GM06990 (cell line): ENCODE measurements at places on chromosomes 2 and 18.

DNA sequence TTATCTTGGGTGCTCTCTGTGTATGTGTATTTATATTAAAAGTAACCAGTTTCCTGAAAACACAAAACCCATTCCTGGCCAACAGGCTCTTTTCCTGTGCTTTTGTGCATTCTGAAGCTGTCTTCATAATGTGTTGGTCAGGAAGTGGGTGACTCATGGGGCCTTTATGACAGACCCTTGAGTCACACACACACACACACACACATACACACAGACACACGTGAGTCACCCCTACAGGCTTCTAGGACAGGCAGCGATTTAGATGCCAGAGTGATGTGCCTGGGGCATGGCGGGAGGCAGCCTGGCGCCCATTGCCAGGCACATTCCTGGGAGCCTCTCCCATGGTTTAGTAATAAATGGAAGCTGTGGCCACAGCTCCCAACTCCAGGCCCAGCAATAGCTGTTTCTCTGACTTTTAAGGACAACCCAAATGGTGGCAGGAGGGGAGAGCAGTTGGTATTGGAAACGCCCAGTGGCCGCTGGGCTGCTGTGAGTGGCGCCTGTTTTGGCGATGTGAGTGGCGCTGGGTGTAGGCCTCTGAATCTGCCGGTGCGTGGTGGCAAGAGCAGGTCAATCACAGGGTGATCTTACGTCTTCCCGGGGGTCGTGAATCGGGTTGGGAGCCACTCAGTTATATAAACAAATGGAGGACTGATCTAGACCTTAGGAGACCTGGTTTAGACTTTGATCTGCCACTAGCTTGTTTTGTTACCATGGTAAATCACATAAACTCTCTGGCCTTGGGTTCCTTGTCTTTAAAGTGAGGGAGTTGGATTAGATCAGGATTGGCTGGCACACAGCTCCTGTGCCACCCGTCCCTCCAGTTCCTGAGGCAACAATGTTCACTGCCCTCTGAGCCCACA is 150.7 kb upstream of the DLX2 start:
- DNase-seq, result no peak

GRCh38 chr2:37344453-37345361 is at the start of gene QPCT:
Gene QPCT, plus strand, starts transcription at chr2:37344630. Its CDS starts 102 bp downstream, at chr2:37344732.
- peak; percentile 36 for DNase-seq

DNA sequence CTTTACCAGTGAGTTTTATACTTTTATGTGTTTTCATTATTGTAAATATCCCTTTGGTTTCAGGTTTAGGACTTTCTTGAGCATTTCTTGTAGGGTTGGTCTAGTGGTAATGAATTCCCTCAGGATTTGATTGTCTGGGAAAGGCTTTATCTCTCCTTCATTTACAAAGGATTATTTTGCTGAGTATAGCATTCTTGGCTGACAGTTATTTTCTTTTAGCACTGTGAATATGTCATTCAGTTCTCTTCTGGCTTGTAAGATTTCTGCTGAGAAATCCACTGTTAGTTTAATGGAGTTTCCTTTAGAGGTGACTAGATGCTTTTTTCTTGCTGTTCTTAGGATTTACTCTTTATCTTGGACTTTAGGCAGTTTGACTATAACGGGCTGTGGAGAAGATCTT is 373.9 kb downstream of the TSN start:
- DNase-seq, result no peak

GRCh38 chr18:37064187-37064586 is 235.3 kb downstream of the KIAA1328 start:
- DNase-seq, result no peak

GRCh38 chr2:71821856-71822255 is 325.8 kb downstream of the CYP26B1 start:
- DNase-seq, result no peak

GRCh38 chr2:216431531-216431856 is 19.2 kb downstream of the SMARCAL1 start:
- DNase-seq, result no peak

GRCh38 chr18:80253871-80254492 is 6.7 kb upstream of the PARD6G start:
- DNase-seq, result no peak
